HL-60 (cell line): ENCODE measurements at places on chromosomes 12 and 14.

DNA sequence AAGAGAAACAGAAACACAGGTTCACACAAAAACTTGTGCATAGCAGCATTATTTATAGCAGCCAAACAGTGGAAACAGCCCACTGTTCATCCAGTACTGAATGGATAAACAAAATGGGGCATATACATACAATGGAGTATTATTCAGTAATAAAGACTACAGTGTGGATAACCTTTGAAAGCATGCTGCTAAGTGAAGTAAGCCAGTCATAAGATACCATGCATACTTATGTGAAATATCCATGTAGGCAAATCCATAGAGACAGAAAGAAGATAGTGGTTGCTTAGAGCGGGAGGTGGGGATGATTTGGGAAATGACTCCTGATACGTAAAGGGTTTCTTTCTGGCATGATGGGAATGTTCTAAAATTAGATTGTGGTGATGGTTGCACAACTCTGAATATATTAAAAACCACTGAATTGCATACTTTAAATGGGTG, 99.4 kb downstream of the CRADD start:
- DNase-seq: no peak

- no peak for DNase-seq
These were observed 152.2 kb upstream of the SLC38A2 start for GRCh38 chr12:46524778-46525177.

DNA sequence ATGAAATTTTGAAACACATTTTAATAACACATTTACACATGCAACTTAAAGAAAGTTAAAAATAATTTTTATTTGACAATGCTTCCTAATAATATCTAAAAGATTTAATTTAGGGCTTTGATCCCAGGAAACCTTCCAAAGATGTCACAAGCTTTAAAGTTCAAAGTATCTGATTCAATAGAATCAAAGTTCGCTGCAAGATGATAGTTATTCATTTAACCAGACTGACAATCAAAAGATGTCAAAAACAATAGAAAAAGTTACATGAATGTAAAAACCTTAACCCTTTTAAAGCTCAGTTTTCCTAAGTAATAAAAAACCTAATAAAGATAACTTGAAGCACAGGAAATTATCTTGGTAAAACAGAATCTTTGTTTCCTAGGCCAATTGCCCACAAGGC, 67.7 kb downstream of the SDR9C7 start:
- DNase-seq: no peak

DNA sequence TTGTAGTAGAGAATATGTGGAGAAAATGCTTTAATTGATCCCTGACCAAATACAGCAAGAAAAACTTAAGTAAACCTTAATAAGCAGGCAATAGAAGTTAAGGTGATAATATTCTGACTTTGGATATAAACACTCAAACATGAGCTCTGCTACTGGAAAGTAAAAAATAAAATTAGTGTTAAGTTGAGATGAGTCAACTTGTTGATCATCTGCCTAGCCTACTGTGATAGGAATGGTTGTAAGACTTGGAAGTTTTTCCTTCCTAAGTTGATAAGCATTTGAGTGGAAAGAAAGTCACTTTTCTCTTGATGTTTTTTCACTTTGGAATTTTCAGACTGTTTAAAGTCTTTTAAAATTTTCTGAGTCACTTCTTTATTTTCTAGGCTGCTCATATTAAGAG, 26.0 kb downstream of the ADIPOR2 start:
- DNase-seq: no peak

DNA sequence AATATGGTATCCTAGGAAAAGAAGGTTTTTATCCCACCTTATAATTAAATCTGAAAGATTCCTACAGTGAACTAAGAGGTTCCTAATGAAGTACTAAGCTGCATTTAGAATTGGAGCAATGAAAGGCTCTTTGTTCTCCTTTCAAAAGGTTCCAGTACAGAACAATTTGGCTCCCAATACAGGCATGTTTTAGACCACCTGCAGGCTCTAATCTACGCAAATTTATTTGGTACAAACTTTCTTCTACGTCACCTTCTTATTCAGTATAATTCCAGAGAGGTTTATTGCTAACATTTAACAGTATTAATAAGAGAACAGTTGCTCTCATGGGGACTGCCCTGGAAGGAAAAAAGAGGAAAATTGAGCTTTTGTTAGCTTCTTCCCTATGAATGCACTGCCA, 37.6 kb upstream of the SLCO1C1 start:
- no peak for DNase-seq

- no peak for DNase-seq
These were observed 162.8 kb upstream of the SLC38A2 start for GRCh38 chr12:46535376-46535775.

- no peak for DNase-seq
These were observed 3.0 kb downstream of the SMIM10L1 start for GRCh38 chr12:11174022-11174421.

- DNase-seq: no peak
These were observed 85.1 kb upstream of the NID2 start for GRCh38 chr14:52153939-52154338.
